Stimulated activated CD8-positive, alpha-beta memory T cell treated with anti-CD3 and anti-CD28 coated beads, Interleukin-15, amount 100 ng/mL, for 1 hour (primary cell): ENCODE measurements at places on chromosomes 12 and 14.

GRCh38 chr14:50311337-50311971 lies 575 bp downstream of the L2HGDH start:
- DNase-seq: no peak

- no peak for DNase-seq
Measured at GRCh38 chr12:1435456-1435855, 158.9 kb downstream of the FBXL14 start.

DNA sequence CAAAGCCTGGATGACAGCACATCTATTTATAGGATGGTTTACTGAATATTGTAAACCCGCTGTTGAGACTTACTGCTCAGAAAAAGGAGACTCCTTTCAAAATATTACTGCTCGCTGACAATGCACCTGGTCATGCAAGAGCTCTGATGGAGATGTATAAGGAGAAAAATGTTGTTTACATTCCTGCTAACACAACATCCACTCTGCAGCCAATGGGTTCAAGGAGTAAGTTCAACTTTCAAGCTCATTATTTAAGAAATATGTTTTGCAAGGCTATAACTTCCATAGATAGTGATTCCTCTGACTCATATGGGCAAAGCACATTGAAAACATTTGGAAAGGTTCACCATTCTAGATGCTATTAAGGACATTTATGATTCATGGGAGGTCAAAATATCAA lies 201.7 kb downstream of the SNAPC1 start:
- DNase-seq: no peak

- DNase-seq: peak; percentile 42
Measured at GRCh38 chr12:6534945-6535696, 804 bp downstream of the GAPDH start.

DNA sequence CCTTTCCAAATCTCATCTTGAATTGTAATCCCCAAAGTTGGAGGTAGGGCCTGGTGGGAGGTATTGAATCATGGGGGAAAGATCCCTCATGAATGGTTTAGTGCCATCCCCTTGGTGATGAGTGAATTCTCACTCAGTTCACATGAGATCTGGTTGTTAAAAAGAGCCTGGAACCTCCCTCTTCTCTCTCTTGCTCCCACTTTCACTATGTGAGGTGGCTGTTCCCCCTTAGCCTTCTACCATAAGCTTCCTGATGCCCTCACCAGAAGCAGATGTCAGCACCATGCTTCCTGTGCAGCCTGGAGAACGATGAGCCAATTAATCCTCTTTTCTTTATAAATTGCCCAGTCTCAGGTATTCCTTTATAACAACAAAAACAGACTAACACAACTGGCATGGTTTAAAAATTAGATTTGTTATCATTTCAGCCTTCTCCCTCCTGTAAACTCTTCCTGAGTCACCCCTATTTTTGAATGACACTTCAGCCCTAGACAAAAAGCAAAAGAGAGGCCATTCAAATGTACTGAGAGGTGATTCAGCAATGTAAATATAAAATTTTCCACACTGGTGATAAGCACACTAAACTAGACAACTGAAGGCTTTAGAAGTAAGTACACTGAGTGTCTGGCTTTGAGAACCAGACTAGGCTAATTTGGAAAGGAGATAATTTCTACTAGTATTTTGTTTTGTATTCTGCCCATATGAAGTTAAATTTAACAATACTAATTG lies 212.1 kb upstream of the ABCD2 start:
- DNase-seq: no peak

DNA sequence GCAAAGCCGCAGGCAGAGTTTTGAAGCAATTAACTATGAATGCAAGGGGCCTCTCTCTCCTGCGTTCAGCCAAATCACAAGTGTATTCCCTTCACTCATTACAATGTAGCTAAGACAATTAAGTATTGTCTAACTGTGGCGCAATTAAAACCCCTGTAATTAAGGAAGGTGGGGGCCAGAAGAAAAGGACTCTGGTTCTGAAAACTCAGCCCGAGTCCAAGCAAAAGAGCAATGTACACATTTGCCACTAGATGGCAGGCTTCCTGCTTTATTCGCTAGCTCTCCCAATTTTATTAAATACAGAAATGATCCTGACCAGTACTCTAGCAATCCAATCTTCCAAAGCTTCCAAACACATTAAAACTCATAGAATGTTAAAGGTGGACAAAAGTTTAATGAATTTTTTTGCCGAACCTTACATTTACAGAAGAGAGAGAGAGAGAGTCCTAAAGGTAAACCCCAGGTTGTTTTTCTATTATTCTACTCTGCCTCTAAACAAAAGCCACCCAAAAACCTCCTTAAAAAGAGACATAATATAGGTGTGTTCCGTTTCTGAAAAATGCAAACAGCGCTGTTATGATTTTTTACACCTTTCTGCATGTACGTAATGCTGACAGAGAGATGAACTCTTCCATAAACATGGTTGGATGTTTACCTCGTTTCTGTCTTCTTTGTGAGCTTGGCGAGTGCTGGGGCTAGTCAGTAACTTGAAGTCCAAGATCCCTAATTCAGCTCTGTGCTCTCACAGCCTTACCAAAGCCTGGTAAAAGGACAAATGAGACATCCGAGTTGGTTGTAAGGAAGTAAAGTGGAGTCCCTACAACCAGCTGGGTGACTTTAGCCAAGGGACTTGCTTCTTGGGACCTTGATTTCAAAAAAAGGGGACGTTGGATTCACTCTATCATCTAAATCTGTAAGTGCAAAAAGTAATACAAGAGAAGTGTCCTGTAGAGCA lies 50.9 kb upstream of the VASH1 start:
- no peak for DNase-seq

DNA sequence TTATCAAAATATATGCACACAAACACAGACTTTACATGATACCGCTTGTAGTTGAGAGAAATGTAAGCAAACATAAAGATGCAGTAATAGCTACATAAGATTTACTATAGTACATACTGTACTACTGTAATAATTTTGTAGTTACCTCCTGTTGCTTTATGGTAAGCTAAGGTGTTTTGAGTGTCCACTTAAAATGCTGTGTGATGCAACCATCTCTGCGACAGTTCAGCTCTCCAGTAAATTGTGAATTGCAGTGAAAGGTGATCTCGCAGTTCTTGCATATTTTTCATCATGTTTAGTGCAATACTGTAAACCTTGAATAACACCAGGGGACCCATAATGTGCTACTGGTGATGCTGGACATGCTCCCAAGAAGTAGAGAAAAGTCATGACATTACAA lies 21.6 kb downstream of the ZC3H14 start:
- no peak for DNase-seq

DNA sequence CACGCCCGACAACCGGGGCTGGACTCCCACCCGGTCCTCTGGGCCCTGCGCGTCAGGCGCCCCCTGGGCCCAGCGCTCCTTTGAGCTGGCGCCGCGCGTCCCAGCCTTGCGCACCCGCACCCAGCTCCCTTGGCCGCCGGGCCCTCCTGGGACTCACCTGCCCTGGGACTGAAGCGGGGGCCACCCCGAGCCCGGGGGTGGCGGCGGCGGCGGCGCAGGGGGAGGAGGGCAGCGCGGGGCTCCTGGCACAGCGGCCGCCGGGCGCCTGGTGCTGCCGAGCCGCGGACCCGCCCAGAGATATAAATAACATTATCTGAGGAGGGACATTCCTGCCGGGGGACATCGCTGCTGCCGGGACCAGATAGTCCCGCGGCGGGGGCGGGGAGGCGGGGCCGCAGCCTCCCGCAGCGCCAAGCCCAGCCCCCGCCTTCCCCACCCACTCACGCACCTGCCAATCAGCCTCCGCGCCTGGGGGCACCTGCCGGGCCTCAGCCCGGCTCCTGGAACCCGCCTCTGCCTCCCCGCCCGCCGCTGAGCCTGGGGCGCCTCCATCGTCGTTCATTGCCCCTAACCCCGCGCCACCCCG lies at the start of gene SPTB:
Gene SPTB, minus strand, starts transcription at position 273 of the 586 bp plus-strand sequence. CDS start 56,813 bp downstream, outside the sequence.
- DNase-seq: peak; percentile 33

DNA sequence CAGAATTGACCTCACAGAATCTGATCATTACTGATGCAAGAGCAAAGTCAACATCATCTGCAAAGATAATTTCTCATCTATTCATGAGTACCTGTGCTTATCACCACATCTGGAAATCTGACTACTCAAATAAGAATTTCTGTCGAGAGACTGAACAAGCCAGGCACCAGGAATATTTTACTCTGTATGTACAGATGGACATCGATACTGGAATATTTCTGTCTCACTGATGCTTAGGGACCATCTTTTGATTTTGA lies 105.2 kb downstream of the BICD1 start:
- DNase-seq: no peak

DNA sequence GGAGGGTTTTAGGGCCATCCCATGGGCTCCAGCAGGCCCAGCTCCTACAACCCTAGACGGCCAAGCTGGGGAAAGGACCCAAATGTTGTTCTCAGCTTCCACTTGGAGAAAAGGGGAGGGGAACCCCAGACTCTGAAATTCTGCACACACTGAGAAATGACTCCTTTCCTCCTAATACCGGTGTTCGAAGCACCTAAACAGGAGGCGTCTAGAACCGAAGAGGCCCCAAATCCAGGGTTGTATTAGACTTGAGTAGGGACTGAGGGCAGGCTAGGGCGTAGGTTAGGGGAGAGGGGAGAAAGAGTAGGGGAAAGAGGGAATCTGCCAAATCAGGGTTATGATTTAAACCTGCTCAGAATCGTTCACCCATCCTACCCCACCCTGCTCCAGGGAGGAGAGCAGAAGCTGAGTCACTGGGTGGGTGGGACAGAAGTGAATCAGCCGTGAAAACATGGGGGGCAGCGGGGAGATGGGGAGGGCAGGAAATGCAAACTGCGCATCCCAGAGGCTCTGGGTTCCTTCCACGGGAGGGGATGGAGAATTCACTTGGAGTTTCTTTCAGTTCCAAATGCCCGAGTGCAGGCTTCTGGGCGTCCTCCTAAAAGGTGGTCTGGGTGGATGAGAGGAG lies 1.0 kb downstream of the IGFBP6 start:
- DNase-seq: no peak

GRCh38 chr14:73267474-73267873 lies 30.2 kb downstream of the PAPLN start:
- no peak for DNase-seq

DNA sequence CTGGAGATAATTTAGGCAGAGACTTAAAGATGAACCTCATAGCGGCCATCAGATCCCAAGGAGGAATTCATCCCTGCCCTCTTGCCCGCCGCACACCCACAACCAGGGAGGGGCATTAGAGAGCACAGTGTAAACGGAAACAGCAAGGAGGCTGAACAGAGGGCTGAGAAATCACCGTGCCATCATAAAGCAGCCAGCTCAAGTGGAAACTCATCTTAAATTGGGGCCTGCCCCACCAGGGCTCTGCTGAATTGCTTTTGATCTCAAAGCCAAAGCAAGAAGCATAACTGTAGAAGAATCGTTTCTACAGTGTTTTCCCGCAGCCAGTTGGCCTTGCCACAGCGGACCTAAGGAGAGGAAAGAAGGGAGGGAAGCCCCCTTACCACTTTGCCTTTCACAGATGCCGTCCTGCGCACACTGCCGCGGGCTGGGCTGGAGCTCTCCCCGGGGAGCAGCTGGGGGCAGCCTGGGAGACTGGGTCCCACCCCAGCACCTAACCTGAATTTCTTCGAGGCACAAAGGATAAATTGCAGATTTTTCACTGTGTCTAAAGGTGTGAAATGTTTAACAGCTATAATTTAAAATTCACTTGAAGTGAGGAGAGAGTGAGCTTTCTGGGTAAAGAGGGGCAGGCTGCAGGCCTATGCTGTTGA lies 51.8 kb upstream of the MMP17 start:
- DNase-seq: no peak

GRCh38 chr14:96410119-96410518 lies 18.2 kb downstream of the AK7 start:
- no peak for DNase-seq

DNA sequence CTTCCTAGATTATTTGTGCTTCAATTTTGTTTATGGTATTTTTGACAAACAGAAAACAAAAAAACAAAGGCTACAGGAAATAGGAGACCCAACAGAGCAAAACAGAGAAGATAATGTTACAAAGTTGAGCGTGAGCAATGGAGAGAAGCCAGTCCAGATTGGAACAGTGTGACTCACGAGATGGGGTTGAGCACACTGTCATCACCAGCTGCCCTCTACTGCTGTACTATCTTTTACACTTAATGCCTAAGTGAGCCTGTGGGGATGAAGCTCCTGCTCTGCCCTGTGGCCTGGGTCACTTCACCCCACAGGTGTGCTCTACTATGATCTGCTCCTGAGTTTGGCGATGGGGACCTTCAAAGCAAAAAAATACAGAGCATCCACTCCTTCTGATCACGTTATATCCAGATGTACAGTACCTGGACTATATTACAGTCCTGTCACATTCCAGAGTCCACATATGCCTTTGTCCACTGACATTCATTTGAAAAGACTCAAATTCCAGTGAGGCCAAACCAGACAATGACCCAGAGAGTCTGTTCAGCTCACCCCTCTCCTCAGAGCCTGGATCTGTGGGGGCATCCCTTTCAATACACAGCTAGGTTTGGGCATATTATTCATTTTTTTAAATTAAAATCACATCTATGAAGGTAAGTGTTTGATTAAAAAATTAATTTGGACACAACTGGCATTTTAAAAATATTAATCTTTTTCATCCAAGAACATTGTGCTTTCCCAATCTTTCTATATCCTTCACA lies 4.4 kb downstream of the IPO8 start:
- DNase-seq: no peak

- no peak for DNase-seq
Measured at GRCh38 chr12:121766290-121767039, 27.0 kb downstream of the RHOF start.

DNA sequence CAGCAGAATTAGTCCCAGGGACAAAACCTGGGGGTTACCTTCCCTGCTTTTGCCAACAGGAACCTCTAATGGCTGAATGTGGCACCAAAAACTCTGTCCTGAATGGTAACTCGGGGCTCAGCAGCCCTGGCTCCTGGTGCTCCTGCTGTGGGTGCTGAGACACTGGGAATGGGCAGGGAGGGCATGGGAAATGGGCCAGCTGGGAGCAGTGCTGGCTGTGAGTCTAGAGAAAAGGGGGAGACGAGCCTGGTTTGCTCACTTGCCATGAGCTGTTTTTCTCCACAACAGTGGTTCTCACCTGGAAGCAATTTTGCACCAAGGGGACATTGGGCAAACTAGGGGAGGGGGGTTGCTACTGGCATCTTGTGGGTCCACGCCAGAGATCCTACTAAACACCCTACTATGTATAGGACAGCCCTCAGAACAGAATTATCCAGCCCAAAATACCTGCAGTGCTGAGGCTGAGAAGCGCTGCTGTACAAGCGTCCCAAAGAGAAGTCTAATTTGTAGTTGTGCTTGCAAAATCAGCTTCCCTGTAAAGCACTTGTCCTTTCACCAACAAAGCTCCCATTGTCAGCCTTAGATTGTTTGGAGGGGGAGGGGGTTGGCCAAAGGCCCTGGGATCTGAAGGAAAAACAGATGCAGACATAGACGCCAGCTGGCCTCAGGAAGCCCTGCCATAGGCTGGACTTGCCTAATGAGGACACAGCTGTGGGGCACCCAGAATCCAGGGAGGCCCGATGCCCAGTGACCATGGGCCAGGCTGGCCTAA lies 3.6 kb downstream of the LRRC74A start:
- DNase-seq: no peak

- no peak for DNase-seq
Measured at GRCh38 chr12:121072147-121072546, 33.1 kb upstream of the OASL start.
